ENCODE measurements at places on chromosomes 7 and 10.

DNA sequence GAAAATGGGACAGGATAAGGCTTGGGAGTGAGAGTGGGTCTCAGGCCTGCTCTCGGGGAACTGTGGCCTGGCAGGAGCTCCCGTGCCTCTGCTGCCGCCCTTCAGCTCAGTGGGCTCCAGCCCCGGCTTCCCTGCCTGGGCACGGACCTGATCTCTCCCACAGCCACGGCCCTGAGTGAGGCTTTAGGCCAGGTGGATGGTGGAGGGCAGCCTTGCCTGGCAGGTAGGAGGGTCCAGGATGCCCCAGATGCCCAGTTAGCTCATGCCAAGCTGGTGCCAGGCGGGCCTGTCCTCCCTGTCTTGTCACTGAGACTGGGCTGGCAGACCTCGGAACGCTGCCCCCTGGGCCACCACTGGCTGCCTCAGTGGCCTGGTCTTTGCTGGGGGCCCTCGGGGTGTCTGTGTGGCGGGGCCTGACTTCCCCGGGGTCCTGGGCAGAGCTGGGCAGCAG is 116.6 kb downstream of the INPP5A start:
- DNase-seq, result no peak

GRCh38 chr7:92621561-92622023 is 31.4 kb upstream of the FAM133B start:
- DNase-seq, result no peak

GRCh38 chr10:25465582-25466372 is 291.0 kb downstream of the GPR158 start:
- DNase-seq, result no peak

DNA sequence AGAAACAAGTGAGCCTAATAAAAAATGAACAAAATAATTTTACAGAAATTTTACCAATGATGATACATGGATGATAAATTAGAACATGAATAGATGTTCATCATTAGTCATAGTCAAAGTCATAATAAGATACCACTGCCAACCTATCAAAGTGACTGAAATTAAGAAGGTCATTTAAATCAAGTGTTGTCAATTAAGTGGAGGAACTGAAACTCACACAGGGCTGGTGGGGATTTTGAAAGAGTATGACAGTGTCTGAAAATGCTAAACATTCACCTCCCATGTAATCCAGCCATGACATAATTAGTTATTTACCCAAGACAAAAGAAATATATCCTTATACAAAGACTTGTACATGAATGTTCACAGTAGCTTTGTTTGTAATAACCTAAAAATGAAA is 57.1 kb upstream of the DYNC1I1 start:
- DNase-seq, result no peak

GRCh38 chr7:54877683-54878082 is 118.7 kb upstream of the SEC61G start:
- no peak for DNase-seq

GRCh38 chr7:46168671-46169383 is 247.8 kb upstream of the IGFBP3 start:
- no peak for DNase-seq

DNA sequence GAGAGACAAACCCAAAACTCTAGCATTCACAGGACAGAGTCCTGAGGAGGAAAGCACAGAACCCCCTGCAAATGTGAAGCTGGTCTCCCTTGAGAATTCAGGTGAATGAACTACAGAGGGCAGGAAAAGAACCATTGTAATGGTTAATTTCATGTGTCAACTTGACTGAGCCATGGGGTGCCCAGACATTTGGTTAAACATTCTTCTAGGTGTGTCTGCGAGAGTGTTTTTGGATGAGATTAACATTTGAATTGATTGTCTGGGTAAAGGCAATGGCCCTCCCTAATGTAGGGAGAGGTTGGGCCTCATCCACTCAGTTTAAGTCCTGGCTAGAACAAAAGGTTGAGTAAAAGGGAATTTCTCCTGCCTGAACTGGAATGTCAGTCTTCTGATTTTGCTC is 15.7 kb upstream of the CDK1 start:
- DNase-seq, result no peak

- no peak for DNase-seq
Observed at GRCh38 chr10:69151984-69152383, 28.0 kb downstream of the VPS26A start.

GRCh38 chr7:83015916-83016315 is 146.8 kb downstream of the PCLO start:
- DNase-seq, result no peak

DNA sequence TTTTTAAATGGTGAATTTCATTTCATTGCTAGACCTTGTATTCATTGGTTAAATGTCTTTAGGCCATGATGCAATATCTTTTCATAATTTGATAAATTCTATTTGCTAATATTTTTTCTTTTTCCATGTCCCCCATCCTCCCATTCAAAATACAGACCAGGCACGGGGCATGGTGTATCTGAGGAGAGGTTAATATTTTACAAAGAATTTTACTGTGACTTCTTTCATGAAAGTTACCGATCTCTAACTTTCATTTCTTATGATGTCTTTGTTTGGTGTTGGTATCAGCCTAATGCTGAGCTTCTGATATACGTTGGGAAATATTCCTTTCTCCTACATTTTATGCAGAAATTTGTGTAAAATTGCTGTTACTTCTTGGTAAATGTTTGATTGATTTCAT is 216.7 kb upstream of the IGFBP3 start:
- DNase-seq, result no peak

GRCh38 chr10:79266543-79267312 is 80.5 kb upstream of the PPIF start:
- DNase-seq, result peak; percentile 96

DNA sequence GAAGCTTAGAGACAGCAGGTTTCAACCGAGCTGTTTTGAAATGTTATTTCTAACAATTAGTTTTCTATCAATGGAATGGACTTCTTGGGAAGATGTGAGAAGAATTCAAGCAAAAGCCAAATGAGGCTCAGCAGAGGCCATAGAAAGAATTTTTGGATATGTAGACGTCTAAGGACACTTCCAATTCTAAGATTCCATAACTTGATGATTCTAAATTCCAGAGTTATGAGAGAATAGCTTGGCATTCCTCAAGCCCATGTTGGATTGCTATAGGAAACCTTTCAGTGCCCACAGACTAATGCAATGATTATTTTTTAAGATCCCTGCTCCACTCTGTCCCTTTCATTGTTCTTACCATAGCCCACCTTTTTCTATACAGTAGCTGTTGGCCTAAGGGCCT is 77.2 kb upstream of the PALS2 start:
- DNase-seq, result no peak

GRCh38 chr7:99560834-99561736 is 2.6 kb downstream of the ZNF655 start:
- DNase-seq, result no peak

DNA sequence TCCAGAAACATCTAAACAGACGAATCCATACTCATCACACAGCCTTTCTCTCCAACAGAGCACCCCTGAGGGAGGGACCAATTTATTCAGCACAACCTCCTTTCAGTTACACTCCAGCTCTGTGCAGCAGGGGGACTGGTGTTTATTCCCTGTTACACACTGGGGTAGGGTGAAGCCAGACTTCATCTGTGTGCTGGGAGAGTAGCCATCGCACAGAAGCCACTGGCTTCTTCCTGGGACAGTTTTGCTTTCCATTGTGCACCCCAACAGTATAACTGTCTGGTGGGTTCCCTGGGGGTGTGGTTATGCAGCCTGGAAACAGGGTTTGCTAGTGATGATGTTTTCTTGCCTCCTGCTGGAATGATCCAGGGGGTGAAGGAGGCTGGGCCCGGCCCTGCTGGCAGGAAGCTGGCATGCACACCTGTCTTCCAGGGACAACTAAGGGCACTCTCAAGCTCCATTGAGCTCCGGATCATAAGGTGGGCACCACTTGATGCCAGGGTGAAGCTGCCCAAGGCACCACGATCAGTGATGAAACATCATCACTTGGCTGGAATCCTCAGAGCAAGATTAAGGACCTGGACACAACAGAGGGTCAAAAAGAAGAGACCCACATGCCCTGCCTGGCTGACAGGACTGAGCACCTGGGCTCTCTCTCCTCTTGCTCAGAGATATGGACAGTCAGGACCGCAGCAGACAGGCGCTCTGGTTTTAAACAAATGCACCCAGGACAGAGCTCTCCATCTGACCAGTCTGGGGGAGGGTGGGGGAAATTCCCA is 293.2 kb downstream of the GRID1 start:
- DNase-seq, result no peak

DNA sequence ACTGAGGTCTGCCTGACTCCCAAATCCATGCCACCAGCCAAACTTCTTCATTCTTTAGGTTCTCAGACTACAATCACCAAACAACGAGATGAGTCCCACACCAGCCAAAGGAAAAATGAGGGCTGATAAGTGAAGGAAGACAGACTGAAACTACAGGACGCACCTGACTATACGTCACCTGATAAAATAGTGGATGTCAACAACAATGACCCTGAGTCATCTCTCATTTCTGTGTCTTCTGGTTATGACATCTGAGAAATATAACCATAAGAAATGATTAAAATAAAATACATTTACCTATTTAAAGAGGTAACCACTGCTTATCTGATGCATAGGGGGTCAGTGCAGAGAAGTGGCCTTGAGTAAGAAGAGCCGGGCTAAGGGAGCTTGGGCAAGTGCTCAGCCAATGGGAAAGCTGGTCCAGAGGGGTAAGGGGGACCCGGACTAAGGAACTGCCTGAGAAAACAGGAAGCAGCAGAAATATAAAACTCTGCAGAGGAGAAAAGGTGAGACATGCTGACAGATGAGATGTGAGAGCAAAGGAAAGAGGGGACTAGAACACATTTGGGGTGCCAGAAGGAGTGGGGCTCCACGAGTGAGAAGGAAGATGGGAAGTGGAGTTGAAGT is 51.8 kb downstream of the HIPK2 start:
- DNase-seq, result no peak

- peak; percentile 11 for DNase-seq
Observed at GRCh38 chr7:16067711-16068110, 353.6 kb downstream of the CRPPA start.

DNA sequence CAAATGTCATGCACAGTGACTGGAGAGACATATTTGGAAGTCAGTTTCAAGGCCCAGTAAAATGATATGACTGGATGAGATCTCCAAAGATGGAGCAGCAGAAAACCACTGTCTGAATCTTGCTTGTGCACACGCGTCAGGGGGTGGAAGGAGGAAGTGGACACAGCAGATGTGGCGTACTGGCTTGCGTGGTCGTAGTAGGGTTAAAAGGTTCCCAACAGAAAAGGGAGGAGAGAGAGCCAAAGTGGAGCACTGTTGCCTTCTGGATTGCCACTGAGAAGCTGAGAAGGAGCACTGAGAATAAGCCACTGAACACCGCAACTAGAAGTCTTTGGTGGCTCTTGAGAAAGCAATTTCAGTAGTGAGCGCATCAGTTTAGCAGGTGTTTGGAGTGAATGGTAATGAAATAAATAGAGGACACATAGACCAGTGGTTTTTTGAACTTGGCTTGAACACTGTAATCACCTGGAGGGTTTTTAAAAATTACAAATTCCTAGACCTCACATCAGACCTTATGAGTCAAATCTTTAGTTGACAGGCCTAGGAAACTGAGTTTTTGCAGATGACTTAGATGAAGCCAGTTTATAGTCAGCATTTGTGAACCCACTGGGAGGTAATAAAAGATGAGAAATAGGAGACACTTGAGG is 227.3 kb downstream of the PTEN start:
- no peak for DNase-seq

GRCh38 chr7:101870361-101871062 is 53.1 kb downstream of the CUX1 start:
- no peak for DNase-seq

GRCh38 chr7:2610898-2611297 is 20.9 kb upstream of the TTYH3 start:
- DNase-seq, result no peak

DNA sequence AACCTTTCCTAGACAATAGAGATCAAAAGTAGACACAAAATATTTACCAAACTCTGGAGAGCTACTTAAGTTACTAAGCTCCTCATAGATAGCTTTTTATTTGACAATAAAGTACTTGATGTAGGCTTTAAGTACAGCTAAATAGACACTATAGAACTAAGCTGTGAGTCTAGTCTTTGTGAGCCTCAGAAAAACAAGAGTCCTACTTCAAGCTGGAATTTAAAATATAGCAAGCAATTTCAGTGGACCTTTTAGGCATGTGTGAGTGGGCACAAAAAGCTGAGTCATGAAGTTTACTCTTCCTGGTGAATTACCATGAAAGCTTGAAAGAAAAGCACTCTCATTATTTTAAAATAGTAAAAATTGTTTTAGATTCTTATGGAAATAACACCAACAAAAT is 76.1 kb downstream of the ADD3 start:
- no peak for DNase-seq

GRCh38 chr10:132363921-132364593 is 32.1 kb downstream of the LRRC27 start:
- no peak for DNase-seq

DNA sequence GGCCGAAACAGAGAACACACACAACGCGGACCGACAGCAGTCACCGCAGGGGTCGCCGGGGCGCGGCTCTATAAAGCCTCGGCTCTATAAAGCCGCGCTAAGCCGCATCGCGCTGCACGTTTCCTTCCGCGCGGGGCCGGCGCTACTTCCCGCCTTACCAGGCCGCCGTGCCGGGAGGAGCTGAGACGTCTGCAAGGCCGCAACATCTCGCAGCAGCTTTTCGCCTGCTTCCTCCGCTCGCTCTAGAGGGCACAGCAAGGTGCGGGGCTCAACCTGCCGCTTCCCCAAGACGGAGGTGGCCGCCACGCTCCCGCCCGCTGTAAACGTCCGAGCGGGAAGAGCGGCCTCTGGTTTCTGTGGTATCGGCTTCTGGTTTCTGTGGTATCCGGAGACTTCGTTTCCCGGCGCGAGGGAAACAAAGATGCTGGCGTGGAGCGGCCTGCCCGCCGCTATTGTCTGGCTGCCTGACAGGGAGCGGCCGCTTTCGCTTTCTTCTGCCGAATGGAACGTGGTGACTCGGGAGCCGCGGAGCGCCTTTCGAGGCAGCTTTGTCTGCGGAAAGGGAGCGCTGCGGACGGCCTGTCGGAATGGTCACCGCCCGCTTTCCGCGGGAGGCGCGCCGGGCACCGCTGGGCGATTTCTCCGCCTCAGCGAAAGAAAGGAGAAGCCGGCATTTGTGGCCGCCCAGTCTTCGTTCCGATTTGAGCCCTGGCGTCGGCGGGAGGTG is 91.8 kb downstream of the SPAG6 start:
- DNase-seq, result peak; percentile 67

GRCh38 chr10:110151971-110152370 is 55.4 kb upstream of the MXI1 start:
- no peak for DNase-seq

DNA sequence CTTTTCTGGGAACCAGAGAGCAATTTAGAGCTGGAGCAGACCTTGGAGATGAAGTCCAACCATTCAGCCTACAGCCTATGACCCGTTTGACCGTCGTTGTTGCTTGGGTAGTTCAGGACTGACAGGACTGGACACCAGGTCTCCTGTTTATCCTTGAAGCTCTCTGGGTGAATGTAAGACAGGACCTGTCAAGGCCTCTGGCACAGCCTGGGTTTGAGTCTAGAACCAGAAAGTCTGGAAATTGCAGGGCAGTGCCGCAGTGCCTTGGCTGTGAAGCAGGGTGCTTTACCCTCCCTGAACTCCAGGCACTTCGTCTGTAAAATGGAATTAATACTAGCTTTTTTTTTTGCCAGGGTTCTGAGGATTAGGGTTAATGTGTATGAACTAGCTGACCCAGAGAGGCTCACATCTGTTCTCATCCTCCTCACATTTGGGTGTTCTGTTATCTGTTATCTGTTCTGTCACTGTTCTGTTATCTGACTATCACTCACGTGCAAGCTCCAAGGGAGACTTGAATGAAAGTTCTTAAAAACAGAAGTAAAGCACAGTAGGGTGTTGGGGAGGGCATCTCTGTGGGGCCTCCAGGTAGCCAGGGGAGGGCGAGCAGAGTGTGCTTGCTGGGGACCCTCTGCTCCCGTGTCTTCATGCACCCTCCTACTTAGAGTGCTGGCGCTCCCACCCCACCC is 9.9 kb downstream of the BLVRA start:
- DNase-seq, result no peak

All from MG63 (cell line).